ENCODE measurements at places on chromosomes 2 and 18.

GRCh38 chr2:188598551-188598950, 306.9 kb downstream of the GULP1 start:
- DNase-seq: no peak

DNA sequence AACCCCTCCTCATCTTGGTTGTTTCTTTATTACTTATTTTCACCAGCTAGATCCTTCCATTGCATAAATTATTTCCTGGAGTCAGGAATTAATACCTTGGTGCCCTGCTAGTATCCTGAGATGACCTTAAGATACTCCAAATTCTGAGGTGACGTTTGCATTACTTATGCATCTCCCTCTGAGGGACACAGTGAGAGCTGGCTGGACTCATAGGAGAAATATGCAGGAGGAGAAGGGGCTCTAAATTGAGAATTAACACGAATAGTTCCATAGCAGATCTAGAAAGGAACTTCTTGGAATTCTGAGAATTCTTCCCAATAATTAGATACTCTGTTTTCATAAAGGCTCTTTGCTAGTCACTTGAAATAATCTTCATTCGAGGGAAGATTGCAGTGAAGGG, 310.6 kb upstream of the ZEB2 start:
- DNase-seq: no peak

- no peak for DNase-seq
These were observed 26.1 kb upstream of the SERTAD2 start for GRCh38 chr2:64679673-64680425.

- DNase-seq: no peak
These were observed 29.1 kb downstream of the UXS1 start for GRCh38 chr2:106165029-106165428.

GRCh38 chr2:138699421-138699820, 80.8 kb downstream of the NXPH2 start:
- no peak for DNase-seq
